ENCODE measurements at places on chromosomes 3 and 15.

DNA sequence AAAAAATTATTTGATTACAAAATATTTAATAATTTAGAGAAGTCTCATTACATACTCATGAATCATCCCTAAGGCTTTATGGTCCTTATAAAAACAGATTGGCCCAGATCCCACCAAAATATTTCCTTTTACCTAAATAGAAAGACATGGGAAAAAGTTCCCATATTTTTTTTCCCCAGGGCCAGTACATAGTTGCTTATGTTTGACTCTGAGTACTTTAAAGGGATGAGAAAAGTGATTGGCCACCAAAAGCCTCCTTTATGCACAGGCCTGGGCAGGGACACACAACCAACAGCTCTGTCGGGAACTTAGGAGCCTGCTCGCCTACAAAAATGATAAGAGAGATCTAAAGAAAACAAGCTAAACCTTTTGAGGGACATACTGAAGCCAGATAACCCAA is 22.3 kb downstream of the KCNAB1 start:
- no peak for DNase-seq

DNA sequence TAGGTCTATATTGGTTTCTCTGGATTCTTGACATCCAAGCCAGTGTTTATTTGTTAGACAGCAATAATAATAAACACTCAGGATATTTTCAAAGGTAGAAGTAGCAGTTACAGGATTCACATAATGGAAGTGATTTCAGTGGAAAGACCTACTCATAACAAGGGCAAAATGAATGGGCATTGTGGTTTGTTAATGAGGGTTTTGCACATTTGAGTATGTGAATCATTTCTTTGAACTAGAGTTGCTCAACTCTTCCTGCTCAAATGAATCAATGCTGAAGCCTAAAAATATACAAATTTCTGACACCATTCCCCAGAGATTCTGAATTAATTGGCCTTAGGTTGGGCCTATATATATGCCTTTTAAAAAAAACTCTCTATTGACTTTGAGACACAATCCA is 4.1 kb upstream of the COL6A5 start:
- no peak for DNase-seq

DNA sequence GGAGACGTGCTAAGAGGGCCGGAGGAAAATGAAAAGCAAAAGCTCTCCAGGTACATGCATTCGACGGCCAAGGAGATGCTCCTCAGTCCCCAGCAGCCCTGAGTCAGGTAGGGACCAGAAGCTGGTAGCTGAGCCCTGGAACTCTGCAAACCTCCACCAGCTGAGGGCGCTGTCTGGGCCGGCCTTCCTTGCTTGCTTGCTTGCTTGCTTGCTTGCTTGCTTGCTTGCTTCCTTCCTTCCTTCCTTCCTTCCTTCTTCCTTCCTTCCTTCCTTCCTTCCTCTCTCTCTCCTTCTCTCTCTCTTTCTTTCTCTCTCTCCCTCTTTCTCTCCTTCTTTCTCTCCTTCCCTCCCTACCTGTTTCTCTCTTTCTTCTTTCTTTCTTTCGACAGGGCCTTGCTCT is 94.6 kb upstream of the RASGRF1 start:
- DNase-seq: no peak

DNA sequence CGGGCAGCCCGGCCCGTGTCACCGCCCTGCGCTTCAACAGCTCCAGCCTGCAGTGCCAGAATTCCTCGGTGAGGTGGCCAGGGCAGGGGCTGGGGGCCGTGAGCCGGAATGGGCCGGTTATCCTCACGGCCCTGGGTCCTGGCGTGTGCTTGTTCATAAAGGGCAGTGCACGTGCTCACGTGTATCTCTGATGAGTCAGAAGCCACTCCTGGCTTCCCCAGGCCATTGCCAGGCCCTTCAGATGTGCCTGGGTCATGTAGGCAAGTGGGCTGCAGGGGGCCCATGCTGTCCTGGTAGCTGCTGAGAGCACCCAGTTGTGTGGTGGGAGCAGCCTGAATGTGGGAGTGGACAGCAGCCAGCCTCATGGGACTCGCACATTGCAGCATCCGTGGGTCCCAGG is 29.2 kb downstream of the PLXNA1 start:
- no peak for DNase-seq

- DNase-seq: no peak
These were observed 67.3 kb upstream of the ST3GAL6 start for GRCh38 chr3:98695796-98696195.

GRCh38 chr15:42734076-42734672 is 2.8 kb downstream of the CDAN1 start:
- DNase-seq: no peak

GRCh38 chr3:184632551-184633236 is 71.1 kb downstream of the EPHB3 start:
- DNase-seq: no peak

- no peak for DNase-seq
These were observed 7.5 kb upstream of the UBL7 start for GRCh38 chr15:74468341-74469032.
